ENCODE measurements at places on chromosomes 12 and 14.

DNA sequence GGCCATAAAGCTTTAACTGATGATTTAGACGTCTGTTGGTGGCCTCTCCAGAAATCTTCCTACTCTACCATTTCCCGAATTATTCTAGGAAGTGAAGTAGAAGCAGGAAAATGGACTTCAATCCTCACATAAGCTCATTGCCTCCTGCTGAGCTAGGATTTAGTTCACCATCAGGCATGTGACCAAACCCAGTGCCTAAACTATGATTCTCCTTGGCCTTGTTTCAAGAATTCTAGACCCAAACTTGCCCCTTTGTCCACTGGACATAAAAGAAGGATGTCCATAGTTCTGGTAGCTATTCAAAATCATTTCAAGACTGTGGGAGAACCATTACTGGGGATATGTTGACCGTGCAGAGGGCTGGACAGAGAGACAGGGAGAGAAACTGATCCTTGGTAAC is 105.8 kb downstream of the C12orf50 start:
- DNase-seq: no peak

DNA sequence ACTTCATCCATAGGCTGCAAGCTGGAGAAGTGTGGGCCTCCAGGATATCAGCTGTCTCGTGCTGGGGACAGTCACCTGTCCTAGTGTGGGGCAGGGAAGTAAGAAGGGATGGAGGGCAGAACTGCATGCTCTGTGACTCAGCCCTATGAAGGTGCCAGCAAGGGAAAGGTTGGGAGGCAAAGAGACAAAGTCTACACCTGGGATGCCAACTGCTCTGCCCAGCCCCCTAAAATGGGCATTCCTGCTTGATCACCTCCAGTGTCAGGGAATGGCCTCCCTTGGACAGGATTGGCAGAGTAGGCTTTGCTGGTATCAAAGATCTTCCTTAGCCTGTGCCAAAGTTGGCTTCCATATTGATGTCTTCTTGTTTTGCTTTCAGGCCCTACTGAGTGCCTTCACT is 335.0 kb downstream of the BCL11B start:
- DNase-seq: no peak

DNA sequence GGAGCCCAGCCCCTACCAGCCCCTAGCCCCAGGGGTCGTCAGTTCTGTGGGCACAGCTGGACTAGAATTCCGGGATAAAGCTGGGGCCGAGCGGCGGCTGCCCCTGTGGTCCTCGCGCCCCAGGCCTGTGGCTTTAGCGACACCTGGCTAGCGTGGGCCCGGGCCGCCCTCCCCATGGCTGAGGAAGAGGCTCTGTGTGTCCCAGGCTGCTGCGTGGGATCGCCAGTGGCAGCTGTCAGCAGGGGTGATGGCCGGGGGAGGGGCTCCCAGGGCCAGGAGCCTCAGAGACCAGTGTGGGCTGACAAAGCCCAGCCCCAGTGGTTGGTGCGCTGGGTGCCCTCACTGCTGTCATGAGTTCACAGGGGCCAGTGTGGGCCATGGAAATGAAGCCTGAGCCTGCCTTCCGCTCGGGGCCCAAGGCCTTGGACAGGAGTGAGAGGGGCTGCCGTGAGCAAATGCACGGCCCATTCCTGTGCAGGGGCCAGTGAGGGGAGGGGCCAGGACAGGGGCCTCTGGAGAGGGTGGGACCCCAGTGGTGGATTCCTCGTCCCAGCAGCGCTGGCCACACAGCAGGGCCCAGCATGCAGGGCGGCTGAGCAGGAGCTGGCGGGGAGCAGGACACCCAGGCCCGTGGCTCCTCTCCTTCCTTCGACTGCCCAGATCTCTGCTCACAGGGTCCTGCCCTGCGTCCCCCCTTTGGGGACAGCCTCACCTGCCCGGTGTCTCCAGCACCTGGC is 11.4 kb downstream of the FBRSL1 start:
- DNase-seq: no peak

- DNase-seq: no peak
Measured at GRCh38 chr12:71162832-71163763, 5.3 kb upstream of the TSPAN8 start.

DNA sequence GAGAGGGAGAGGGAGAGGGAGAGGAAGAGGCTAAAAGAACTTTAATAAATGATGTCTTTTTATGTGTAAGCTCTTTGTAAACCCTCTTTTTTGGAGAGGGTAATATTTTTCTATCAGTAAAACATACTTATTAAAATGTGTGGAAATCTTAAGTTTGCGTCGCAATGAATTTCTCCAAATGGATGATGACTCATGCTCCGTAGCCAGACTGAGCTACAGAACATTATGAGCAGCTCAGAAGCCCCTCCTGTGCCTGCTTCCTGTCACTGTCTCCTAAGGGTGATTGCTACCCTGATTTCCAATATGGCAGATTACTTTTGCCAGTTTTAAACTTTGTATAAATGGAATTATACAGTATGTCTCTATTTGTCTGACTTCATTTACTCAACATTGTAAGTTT is 13.0 kb upstream of the PYGL start:
- DNase-seq: no peak

DNA sequence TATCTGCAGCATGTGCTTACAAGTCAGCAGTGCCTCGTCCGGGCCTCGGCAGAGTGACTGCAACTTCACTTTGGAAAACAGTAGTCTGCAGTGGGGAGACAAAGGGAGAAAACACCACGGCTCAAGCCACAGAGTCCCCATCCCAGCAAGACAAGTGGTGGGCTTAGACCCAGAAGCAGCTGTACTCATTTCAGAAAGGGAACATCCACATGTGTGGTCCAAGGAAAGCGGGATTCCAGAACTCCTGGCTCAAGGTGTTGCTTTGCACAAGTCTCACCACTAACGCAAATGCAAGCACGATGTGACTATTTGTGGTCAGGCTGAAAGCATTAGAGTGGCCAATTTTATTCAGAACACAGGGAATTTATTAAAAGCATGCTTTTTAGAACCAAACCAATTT is 198.3 kb downstream of the TTC7B start:
- no peak for DNase-seq

DNA sequence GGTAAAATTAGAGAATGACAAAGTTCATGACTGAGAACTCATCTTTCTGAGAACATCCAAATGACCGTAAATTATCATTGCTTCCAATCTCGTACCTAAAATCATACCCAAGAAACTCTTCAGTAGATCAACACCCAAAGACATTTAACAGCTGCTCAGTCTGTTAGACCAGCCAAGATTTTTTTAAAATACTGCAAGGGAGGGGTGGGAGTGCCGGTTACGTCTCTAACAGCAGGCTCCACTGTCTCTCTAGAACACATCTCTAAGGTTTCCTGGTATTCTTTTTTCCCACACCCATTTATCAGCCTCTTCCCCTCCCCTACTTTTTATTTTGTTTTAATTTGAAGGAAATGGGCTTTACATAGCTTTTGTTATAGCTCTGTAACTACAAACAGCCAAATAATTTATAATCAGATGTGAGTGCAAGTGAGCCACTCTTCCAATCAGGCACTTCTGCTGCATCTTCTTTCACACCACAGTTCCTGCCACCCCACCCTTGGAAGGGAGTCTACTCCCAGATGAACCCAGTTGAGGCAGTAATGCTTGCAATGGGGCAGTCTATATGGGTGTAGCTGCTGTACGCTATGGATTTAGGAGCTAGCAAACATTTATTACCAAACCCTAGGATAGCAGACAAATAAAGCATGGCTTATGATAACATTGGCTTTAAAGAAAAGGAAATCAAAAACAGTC is 21.9 kb downstream of the PTPRB start:
- no peak for DNase-seq

DNA sequence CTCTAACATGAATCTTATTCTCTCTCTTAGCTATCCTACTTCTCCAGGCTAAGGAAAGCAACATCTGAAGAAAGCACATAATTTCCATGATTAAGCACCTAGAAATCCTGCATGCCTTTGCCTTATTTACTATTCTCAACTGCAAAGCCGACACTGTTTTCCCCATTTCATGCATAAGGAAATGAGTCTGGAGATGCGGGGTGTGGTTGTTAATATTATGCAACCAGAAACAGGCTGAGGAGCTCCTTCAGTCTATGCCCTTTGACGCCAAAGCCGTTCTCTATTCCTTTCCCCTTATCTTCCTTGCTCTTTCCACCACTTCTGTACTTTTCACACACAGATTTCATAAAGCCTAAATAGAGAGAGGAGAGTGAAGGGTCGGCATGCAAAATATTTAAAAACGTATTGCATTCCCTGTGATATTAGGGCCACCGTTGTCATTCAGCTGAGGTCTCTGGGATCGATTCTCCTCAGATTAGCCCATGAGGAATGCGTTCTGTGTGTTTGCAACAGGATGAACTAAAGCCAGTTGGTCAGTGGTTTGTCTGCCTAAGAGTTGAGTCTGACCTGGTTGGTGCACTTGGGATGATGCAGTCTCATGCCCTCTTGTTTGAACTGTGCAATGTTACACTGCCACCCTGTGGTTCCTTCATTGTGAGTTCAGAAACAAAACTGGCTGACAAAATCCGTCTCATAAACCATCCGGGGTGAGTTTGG is 53.1 kb upstream of the PLEKHG7 start:
- peak; percentile 70 for DNase-seq

DNA sequence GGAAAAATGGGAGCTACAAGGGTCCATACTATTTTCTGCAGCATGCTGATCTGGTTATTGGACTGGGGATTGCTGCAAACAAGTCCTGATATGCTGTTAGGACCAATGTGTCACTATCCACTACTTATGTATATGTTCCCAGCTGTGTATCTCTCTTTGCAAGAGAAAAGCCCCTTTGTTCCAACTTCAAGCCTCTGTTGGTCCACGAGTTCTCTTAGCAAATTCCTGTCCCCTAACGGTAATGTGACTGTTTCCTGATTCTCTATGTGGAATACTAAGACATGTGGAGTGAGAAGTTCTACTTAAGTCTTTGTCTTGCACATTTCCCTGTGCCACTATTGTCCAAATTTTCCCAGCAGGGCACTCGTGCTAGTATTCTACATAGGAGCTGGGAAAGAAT is 557.7 kb downstream of the FSCB start:
- DNase-seq: no peak

DNA sequence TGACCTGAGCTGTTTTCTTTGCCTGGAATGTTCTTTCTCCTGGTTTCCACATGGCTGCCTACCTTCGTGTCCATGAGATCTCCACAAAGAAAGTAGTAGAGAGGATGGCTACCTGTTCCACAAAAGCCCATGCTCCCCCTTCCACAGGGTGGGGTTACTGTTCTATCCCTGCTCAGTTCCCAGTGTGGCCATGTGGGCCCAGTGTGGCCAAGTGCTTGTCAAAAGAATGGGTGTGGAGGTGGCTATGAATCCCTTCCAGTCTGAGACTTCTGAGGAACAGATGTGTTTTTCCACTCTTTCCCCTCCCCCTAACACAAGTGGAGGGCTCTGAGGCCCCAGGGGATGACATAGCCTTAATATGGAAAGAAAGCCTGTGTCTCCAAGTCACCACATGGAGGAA is 26.2 kb upstream of the HSP90B1 start:
- DNase-seq: no peak

DNA sequence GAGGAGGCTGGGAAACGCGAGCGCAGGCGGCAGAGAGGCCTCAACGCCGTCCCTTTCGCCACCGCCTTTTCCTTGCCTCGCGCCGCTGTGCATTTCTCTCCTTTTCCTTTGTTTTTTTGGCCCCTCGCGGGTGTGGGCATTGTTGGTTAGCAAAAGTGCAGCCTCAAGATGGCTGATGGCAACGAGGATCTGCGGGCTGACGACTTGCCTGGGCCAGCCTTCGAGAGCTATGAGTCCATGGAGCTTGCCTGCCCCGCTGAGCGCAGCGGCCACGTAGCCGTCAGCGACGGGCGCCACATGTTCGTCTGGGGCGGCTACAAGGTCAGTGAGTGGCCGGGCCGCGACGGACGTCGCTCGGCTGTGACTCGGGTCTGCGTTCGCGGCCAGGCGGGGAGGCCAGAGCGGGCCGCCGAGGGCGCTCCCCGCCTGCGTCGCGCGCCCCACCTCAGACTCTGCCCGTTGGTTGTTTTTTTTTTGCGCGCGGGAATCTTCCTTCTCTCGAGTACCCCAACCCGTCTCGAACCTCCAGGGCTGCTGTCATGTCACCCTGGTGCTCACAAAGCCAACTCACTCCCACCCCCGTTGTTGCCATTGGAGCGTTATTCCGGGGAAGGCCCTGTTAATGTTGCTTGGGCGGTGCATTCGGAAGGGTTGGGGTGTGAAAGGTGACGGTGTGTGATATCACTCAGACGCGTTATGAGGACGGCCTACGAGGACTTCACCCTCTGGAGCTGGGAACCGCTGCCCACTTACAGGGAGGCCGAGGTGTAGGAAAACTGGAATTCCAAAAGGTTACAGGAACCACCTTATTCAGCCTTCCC is 558 bp downstream of the KLHDC2 start:
- peak; percentile 83 for DNase-seq

DNA sequence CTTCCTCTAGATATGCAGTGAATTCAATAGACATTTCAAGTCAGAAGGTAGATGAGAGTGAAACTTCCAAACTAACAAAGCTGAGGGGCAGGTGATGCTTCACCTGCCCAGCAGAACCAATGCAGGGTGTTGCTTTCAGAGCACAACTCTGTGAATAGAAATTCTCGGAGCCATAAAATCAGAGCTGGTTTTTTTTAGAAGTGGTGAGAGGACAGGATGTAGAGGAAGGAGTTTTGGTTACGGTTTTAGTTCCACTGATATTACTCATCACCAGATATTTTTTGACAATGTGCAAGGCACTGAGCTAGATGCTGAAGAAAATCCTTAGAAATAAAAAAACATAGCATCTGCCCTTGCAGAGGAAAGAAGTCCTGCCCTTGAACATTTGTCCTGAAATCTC is 62.2 kb downstream of the BMP4 start:
- DNase-seq: no peak

DNA sequence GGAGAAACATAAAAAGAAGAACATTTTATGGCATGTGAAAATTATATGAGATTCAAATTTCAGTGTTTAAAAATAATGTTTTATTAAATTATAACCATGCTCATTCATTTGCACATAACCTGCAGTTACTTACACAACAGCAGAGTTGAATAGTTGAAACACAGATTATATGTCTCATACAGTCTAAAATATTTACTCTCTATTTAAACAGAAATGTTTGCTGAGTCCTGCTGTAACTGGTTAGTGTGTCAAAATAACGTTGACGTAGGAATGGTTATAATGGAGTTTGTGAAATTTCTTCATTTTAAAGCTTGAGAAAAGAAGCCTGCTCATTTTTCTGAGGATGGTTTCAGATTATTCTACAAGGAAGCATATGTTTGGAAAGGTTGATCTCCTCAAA is 196.5 kb upstream of the GARIN2 start:
- no peak for DNase-seq

GRCh38 chr12:132284827-132285741 is 44.3 kb downstream of the GALNT9 start:
- no peak for DNase-seq

GRCh38 chr14:94009767-94010166 is 12.7 kb downstream of the CCDC197 start:
- DNase-seq: no peak

- DNase-seq: no peak
Measured at GRCh38 chr14:58491593-58491992, 64.1 kb downstream of the KIAA0586 start.

GRCh38 chr14:102208741-102209140 is 69.0 kb downstream of the WDR20 start:
- no peak for DNase-seq

GRCh38 chr12:4212845-4213244 is 60.7 kb upstream of the CCND2 start:
- DNase-seq: no peak

- DNase-seq: no peak
Measured at GRCh38 chr12:123516216-123516780, 17.2 kb downstream of the RILPL1 start.

Data from activated CD8-positive, alpha-beta memory T cell treated with anti-CD3 and anti-CD28 coated beads, Interleukin-2, amount 10 ng/mL, durations not matched to agents 7 days and 5 days (primary cell).